ENCODE measurements at places on chromosomes 3 and 15.

GRCh38 chr15:86863226-86863915 is 783.7 kb downstream of the AGBL1 start:
- no peak for DNase-seq

DNA sequence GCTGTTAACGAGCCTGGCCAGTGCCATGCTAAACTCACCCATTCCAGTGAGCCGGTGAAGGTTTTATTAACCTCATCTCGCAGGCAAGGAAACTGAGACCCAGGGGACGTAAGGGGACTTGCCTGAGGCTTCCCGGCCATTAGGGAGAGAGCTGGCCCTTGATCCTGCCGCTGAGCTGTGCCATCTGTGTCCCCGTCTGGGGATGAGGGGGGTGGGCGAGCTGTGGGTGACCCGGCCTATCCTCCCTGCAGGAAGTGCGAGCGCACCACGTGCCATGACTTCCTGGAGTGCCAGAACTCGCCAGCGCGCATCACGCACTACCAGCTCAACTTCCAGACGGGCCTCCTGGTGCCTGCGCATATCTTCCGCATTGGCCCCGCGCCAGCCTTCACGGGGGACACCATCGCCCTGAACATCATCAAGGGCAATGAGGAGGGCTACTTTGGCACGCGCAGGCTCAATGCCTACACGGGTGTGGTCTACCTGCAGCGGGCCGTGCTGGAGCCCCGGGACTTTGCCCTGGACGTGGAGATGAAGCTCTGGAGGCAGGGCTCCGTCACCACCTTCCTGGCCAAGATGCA is 88.5 kb downstream of the FBLN2 start:
- DNase-seq = no peak

- no peak for DNase-seq
Observed at GRCh38 chr15:69863446-69863845, 234.3 kb downstream of the TLE3 start.

DNA sequence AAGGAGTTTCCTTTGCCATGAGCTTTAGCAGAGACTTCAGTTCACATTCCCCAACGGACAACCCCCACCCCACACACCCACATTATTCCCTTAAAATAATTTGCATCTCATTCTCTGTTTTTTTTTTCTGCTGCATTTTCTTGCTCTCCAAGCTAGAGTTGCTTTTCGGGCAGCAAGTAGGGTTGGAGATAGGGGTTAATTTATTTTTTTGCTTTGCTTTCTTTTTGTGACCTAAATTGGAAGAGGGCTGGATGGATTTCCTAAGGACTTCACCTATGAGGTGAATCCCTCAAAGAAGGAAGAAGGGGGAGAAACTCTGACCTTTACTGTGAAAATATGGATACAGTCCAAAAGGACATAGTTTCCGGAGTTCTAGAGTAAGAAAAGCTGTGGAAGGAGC is 6.6 kb downstream of the SOX2 start:
- no peak for DNase-seq

- no peak for DNase-seq
Observed at GRCh38 chr3:2944628-2945027, 165.5 kb downstream of the IL5RA start.

DNA sequence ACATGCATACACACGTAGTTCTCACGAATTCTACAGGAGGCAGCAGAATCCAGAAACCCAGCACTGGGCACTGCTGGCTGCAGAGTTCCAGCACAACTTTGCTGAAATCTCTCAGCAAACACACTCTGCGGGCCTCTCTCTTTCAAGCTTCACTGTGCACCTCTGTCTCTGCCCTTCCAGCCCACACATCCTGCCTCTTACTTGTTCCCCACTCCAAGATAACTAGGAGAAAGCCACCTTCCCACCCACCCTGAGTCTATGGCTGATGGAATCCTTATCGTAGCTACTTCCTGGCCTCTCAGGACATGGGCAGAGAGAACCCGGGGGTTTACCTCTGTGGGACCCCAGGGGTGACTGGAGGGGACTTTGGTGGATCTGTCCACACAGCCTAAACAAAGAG is 11.9 kb downstream of the ANP32A start:
- no peak for DNase-seq

GRCh38 chr3:134163096-134163495 is 87.6 kb downstream of the RYK start:
- DNase-seq = no peak

GRCh38 chr15:88016406-88016805 is 240.1 kb downstream of the NTRK3 start:
- DNase-seq = no peak

DNA sequence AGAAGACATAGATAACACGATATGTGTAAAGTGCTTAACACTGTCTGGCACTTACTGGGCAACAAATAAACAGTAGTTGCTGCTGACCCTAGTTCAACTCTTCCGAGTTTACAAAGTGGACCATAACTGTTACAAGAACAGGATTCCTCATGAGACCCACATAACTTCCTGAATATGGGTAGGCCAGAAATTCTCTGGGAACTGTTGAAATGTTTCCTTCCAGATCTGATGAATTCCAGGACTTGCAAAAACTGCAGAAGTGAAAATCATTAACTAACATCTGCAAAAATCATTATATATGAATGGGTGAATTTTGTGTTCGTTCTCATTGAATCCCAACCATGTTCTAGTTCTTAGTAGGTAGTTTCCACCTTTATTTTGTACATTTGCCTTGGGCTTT is 181.7 kb upstream of the MME start:
- no peak for DNase-seq

DNA sequence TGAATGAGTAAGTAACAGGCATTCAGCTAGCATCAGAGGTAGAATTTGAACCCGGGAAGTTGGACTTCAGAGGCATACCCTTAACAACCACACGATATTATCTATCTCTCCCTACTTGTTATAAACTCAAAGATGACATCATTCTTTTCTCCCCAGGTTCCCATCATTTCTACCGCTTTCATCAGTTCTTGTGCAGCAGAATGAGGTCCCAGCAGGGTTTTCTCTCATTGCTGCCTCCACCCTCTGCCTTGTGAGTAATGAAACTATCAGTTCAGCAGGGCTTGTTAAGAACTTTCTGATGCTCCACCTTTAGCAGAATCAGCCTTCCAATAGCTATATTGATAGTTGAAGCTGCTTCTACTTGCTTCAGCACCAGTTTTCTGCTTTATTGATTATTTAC is 487.5 kb upstream of the KCNMB2 start:
- DNase-seq = no peak

Data from stimulated activated CD4-positive, alpha-beta T cell treated with anti-CD3 and anti-CD28 coated beads, Interleukin-12 subunit alpha, Interleukin-12 subunit beta, amount 100 ng/mL, for 4 hours (primary cell).